Activated naive CD8-positive, alpha-beta T cell treated with anti-CD3 and anti-CD28 coated beads for 36 hours (primary cell): ENCODE measurements at places on chromosomes 12 and 14. TPM values are rescaled to one million over a fixed set of nuclear protein-coding genes. Genes with fewer than 3 reads are reported as not detected.

DNA sequence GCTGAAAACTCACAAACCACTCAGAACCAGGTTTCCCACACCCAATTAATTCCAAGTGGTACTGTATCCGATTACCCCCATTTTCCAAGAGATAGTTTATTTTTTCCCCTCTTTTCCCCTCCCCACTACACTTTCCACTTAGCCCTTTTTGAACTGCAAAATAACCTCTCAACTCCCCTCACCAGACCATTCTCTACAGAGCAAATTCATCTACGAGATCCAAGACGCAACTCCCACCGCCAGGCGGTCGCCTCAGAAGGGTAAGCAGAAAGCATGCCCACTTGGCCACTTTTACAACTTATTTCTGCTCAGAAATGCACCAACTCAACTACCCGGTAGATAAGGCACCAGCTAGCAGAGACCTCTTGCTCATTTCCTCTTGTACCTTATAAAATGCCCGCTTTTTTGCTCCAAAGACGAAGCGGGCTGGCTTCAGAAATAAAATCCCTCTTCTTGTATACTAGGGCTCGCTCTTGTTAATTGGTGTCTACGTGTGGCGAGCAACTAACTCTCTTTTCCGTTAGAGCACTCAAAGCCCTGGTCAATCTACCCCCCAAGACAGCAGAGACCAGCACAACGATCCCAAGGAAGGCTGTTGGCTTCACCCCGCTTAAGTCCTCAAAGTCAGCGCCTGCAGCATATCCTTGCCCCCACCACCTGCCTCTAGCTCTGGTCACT is 910 bp upstream of the SRP54 start:
- DNase-seq: peak; percentile 48

- DNase-seq: no peak
Measured at GRCh38 chr14:60621386-60621785, 27.9 kb downstream of the SIX1 start.

HAL gene
- total RNA-seq: 0.56 TPM

ZBTB42 gene
- total RNA-seq: 1.4 TPM

GRCh38 chr12:20450591-20451180 is 82.3 kb downstream of the PDE3A start:
- DNase-seq: no peak

GRCh38 chr12:128613837-128614590 is 209.7 kb downstream of the SLC15A4 start:
- no peak for DNase-seq

DNA sequence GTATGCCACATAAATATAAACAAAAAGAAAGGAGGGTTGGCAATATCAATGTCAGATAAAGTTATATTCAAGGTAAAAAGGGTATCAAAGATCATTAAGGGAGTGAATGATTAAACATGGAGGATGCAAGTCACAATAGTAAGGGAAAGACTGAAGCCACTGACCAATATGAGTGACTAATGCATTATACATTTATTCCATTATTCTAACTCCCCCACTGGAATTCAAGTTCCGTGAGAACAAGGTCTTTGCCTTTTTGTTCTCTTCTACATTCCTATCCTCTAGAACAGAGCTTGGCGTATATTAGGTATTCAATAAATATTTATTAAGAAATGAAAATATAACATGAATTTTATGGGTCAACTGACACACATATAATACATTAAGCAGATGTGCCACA is 30.7 kb downstream of the MAP4K5 start:
- DNase-seq: no peak

WNT5B gene
- total RNA-seq: 0.19 TPM

GPR137C gene
- 0.32 TPM for total RNA-seq

DNA sequence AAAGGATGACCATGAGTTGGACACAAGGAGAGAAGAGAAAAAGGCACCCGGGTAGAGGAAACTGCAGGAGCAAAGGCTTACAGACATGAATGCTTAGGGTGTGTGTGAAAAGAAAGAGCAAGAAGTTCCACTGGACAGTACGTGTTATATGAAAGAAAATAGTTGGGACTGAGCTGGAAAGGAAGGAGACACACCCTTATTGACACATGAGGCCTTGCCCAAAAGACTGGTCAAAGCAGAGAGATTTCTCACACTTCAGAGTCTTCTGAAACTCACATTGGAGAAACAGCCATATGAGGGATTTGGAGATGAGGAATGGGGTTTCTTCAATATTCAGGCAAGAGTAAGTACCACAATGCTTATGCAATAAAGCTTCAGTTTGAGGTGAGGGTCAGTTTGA is 56.0 kb downstream of the TTC9 start:
- no peak for DNase-seq

DNA sequence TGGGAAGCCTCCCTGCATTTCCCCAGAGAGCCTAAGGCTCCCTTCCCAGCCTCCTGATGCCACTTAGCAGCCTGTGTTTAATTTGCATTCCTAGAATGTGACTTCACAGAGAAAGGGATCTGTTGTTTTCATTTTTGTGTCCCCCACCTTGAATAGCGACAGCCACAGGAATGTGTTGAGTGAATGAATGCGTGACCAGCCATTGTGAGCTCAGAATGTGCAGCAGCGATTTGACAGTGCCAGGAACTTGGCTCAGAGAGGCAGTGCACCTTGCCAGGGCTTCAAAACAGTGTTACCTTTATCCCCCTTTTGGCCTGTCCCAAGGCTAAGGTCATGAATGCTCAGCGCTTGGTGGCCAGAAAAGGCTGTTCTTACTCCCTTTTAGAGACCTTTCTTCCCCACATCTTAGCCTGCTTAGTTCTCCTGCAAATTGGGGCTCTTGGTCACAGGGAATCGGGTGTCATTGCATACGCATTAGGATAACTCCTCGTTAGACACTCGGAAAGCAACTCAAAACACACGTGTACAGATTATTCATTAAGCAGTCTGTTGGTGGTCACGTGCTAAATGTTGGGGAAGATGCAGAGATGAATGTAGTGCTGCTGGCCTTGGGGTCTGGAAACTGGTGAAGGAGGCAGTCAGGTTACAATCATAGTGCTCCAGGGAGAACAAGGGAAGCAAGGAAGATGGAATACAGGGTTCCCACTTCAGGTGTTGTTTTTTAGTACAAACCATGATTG is 9.8 kb downstream of the NTF3 start:
- DNase-seq: no peak

DNA sequence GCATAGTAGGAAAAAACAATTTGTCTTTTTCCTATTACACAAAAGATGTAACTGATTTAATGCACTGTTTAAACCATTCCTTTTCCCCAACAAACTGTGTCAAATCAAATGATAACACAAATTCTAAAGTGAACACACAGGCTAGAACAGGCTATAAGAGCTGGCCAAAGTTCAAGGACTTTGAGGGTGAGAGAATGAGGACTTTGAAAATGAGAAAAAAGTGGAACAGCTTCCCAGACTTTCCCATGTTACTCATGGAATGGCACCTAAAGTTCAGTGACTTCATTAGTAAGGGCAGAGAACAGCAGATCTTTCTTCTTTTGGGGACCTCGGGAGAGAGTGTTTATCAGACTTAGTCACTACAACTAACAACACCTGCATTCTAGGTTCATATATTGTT is 22.6 kb downstream of the TMEM253 start:
- no peak for DNase-seq

DNA sequence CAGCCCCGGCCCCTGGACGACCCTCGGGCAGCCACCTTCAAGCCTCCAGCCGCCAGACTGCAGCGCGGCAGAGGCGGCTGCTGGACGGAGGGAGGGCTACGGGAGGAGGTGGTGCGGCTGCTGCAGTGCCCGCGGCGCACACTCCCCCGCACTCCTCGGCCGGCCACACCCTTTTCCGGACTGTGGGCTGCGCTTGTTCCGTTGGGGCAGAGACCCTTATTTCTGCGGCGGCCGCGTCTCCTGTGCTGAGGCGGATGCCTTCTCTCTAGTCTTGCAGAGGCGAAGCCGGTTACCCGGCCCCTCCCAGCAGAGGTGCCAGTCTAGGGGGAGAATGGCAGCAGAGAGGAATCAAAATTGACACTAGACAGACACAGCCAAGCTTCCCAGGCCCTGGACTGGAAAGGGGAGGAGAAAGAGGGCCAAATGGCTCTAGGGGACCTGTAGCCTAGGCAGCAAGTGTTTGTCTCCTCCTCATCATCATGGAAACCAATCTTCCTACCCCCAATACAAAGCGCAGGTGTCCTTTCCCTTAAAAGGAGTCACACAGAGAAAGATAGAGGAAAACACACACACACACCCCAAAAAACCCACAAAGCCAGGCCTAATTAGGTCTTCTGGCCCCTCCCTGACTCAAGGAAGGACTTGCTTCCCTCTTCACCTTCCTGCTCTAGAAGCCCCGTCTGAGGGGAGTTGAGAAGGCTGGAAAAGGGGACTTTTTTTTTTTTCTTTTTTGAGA is 1.3 kb downstream of the ESYT1 start:
- peak; percentile 85 for DNase-seq

DNA sequence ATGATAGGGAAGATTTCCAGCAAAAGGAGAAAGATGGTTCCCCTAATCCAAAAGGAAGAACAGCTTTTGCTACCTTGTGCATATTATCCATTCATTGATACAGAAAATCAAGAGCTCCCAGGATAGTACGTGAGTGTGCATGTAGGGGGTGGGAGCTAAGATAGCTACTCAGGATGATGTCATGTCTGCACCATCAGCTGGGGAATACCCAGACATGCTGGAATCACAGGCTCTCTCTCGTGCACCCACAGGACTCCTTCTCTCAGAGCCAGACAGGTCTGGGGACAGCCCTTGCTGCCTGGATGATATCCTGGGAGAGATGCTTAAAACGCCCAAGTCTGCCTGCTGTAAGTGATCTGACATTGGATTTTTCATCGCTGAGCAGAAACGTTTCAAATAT is 38.9 kb downstream of the FOXN3 start:
- DNase-seq: peak; percentile 18

GRCh38 chr12:95411466-95411865 is 62.5 kb upstream of the METAP2 start:
- no peak for DNase-seq

DNA sequence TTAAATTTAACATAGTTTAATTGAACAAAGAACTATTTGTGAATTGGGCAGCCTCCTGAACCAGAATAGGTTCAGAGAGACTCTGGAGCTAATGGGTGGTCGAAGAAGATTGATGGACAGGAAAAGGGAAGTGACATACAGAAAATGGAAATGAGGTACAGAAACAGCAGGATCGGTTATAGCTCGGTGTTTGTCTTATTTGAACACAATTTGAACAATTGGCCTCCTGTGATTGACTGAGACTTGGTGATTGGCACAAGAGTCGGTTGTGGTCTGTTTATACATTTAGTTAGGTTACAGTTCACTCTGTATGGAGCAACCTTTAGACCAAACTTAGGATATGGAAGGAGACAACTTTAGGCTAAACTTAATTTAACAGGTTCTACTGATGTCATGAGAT is 18.4 kb upstream of the CFL2 start:
- DNase-seq: no peak

GRCh38 chr12:120917748-120918147 is 13.6 kb upstream of the SPPL3 start:
- no peak for DNase-seq

DNA sequence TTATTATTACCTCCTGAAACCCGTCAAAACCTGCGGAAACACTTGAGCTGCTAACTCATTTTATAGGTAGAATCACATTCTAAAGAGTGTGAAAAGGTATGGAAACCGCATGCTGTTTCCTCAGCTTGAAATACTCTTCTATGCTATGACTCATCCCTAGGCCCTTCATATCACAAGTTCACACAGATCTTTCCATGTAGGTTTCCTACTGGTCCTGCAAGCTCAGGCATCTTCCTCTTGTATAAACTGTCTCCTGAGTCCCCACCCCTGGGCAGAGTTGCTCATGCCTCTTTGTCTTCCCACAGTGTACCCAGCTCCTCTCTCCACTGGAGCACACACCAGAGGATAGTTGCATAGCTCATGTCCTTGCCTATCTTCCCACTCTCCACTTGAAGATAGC is 84.7 kb downstream of the CMAS start:
- no peak for DNase-seq
